ENCODE measurements at places on chromosomes 4 and X. TPM values are rescaled to one million over a fixed set of nuclear protein-coding genes. Genes with fewer than 3 reads are reported as not detected.

SLC6A8 gene
- 12.5 TPM for total RNA-seq

ZNF711 gene
- 1.1 TPM for total RNA-seq

F8A2 gene
- total RNA-seq: not detected

GLUD2 gene
- total RNA-seq: 2.4 TPM

GIMD1 gene
- not detected for total RNA-seq

MAGED4 gene
- 11.3 TPM for total RNA-seq

PAGE2B gene
- not detected for total RNA-seq

ODAM gene
- total RNA-seq: not detected

RRH gene
- not detected for total RNA-seq

UGT2B11 gene
- not detected for total RNA-seq

SLC2A9 gene
- 0.39 TPM for total RNA-seq

STBD1 gene
- 9.7 TPM for total RNA-seq

AADAT gene
- 9.1 TPM for total RNA-seq

CXCL8 gene
- total RNA-seq: 20.1 TPM

GPC3 gene
- not detected for total RNA-seq

CNGA1 gene
- not detected for total RNA-seq

IL21 gene
- not detected for total RNA-seq

GABRG1 gene
- total RNA-seq: not detected

MMRN1 gene
- total RNA-seq: not detected

GAGE1 gene
- not detected for total RNA-seq

ADAMTS3 gene
- not detected for total RNA-seq

PSAPL1 gene
- total RNA-seq: 0.14 TPM

ADGRL3 gene
- not detected for total RNA-seq

BST1 gene
- total RNA-seq: 17.0 TPM

DGAT2L6 gene
- not detected for total RNA-seq

IL2RG gene
- total RNA-seq: not detected

ZMAT1 gene
- total RNA-seq: not detected

FGD1 gene
- total RNA-seq: 8.2 TPM

ADGRA3 gene
- 20.9 TPM for total RNA-seq

ZNF182 gene
- total RNA-seq: 3.5 TPM

VCX2 gene
- total RNA-seq: not detected

IL9R gene
- 0.20 TPM for total RNA-seq

GLRB gene
- 1.2 TPM for total RNA-seq

NUDT9 gene
- 25.7 TPM for total RNA-seq

ASMT gene
- total RNA-seq: 0.28 TPM

CYSLTR1 gene
- not detected for total RNA-seq

SLITRK4 gene
- not detected for total RNA-seq

P2RY10 gene
- total RNA-seq: not detected

All from A549 treated with ZK216348 at 1 μM for 4 hours (cell line).